ENCODE measurements at places on chromosomes 16 and 17.
A peak's percentile ranks its signal among the peaks of the same experiment; 100 is the strongest.

DNA sequence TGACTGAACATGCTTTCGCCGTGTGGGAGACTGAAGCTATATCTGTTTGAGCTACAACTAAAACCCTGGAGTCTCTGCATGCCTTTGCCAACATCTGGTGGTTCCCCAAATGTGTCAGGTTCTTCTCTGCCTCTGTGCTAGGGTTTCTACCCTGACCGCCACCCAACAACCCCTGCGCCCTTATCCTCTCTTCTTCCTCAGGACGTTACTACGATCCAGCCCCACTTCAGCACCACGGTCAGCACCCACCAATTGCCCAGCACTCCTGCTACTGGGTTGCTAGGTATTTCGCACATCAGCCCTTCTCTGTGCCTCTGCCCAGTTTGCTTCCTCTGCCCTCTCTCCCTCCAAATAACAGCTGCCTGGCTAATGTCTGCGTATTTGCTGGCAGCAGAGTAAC is 106.3 kb upstream of the HSBP1 start:
- DNase-seq: no peak

GRCh38 chr16:22014271-22014873 is 6.5 kb downstream of the MOSMO start:
- no peak for DNase-seq

- DNase-seq: no peak
These were observed 11.8 kb upstream of the STAC2 start for GRCh38 chr17:39237586-39237985.

DNA sequence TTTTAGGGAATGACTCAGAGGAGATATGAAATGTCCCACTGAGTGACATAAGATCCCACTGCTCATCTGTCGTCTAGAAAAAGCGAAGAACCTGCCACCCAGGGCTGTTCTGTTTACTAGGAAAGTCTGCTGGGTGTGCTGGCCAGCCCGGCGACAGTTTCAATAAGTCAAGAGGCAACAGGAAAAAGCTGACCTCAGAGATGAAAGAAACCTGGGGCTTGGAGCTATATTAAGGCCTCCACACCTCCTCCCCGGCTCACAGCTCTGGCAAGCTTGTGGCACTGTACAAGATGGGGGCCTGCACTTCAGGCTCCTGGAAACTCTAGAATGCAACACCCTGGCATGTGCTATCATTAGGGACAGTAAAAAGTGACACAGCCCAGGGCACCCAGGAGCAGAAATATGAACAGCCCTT is 10.6 kb downstream of the ZFHX3 start:
- DNase-seq: no peak

DNA sequence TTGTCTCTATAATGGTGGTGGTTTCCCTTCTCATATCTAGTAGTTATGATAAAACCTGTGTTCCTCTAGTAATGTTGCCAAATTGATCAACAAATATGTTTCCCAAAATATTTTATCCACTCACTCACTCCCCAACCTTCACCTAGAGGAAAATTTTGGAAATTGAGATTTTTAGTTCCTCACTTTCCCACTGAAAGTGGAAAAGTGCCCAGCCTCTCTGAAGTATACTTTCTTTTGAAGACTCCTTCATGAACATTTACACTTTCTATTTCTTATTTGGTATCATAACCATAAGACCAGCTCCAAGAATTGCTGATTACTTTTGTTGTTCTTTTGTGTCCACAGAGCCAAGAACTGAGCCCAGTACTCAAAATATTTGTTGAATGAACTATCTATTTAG is 5.1 kb upstream of the CENPV start:
- no peak for DNase-seq

DNA sequence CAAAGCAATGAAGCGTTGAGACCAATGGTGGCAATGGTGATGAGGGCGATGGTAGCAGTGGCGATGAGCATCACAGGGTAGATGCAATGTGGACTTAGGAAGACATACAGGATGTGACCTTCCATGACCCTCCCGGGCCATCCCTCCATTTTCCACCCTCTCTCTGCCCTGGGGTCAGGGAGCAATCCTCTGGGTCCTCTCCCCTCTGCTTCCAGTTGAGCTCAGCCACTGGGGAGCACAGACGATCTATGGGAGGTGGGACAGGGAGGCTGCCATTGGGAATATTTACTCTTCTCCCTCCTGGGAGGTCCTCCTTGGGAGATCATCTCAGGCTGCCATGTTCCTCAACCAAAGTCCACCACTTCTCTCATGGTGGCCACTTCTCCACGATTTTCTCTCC is 260.7 kb upstream of the FOXF1 start:
- DNase-seq: no peak

GRCh38 chr16:48503779-48504178 is 106.2 kb downstream of the N4BP1 start:
- no peak for DNase-seq

DNA sequence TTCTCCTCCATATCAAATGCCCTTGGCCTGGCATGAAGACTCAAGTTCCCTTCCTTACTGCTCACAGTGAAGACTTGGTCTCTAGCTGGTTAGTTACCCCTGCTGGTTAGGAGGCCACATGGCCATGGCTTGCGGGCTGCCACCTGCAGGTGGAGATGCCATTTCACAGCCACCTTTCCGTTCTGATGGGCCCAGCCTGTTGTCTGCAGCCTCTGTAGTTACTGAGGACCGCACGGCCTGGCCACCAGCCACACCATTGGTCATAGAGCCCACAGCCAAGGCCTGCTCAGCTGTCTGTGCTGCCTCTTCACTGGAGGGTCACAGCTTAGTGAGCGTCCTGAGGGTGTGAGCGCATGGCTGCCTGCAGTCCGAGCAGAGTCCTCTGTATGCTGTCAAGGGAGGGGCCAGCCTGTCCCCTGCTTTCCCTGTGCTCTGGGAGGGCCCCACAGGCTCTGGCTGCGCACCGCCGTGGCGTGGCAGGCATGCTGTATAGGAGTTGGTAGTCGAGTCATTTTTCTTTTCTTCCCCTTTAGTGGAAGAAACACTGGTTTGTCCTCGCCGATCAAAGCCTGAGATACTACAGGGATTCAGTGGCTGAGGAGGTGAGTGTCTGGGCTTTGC is 59.2 kb downstream of the PLD6 start:
- no peak for DNase-seq

- no peak for DNase-seq
These were observed 10.8 kb downstream of the TBC1D26 start for GRCh38 chr17:15742921-15743320.

DNA sequence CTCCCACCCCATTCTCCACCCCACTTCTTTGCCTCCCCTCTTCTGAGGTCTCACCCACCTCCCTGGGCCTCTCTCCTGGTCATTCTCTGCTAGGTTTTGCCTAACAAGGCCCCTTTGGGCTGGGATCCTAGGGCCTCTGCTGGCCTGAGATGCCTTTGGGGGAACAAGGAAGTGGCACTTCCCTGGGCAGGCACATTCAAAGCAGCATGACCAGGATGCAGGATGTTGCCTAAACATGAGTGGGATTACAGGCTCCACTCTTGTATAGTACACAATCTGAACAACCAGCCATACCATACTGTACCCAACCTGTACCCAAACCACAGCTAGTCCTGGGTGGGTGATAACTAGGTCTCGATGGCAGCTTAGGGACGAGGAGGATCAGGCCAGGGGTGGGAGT is 9.0 kb downstream of the GALK1 start:
- DNase-seq: no peak

DNA sequence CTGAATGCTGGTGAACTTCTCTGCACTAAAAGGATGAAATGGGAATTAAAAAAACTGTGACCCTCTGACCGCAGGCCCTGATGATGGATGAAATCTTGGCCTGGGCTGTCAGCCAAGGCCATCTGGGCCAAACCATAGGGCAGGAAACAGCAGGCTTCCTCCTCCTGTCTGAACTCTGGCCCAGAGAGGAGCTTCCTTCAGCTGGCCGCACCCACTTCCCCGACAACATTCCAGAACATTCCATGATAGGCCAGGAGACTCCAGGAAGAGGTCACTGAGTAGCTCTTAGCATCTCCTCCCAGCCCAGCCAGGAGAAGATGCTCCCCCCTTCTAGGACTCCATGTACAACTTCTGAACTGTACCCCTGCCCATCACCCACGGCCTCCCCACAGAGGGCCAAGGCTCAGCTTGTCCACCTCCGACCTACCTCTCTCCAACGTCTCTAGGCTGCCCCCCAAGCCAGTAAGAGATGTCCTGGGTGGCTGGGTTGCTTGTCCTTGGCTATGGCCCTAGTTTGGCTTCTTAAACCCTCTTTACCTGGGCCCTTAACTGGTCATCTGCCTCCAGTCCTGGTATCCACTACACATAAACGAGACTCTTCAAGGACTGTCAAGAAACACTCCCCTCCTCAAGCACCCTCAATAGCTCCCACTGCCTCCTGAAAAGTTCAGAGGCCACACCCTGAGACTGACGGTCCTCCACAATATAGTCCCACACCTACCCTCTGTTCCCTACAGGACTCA is 1.7 kb downstream of the RPH3AL start:
- DNase-seq: no peak

DNA sequence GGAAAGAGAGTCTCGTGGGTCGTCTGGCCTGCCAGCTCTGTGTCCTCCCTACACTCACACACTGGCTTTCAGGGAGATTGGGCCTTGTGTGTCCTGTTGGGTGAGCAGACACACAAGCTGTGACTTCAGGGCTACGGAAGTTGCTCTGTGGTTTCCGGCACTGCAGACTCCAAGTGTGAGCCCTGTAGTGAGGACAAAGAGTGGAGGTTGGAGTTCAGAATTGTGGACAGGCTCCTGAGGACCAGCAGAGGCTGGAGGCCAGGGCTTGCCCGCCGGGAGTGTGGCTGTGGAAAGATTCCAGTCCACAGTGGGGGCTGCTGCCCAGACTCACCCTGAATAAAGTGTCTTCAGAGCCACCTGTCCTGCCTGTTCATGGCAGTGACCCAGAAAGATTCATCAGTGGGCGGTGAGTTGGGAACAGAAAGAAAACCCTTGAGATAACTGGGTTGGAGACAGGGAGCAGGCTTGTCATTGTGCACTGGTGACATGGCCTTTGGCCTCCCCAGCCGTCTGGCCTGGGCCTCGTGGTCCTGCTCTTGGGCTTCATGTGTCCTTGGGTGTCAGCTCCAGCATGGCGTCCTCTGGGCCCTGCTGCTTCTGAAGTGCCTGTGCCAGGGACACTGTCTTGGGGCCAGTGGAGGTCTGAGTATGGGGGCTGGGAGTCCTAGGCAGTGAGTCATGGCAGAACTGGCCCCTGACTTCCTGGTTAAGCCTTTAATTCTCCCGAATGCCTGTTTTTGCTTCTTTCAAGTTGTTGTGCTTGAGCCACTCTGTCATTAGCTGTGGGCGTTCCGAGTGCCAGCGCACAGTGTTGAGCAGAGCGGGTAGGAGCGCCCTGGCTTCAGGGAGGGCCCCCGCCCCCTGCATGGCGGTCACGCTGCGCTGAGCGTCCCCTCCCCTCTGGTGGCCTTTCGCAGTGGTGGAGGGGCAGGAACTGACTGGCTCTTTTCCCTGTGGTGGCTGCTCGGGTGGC is 19.9 kb upstream of the ZNF750 start:
- peak; percentile 85 for DNase-seq

DNA sequence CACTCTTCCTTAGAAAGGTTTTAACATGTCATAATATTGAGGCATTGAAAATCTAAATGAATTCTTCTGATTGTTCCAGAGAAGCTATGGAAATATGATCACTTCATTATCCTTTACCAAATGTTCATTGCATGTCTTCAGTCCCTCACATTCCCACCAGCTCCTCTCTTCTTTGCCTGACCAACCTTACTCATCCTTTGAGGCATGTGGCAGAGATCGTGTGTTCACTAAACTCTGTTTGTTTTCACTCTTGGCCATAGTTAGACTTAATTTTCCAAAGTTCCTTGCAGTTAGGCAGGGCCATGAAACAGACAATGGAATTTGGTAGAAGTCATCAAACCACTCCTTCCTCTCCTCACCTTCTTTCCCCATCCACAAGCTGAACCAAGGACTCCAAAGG is 266.5 kb upstream of the HSBP1 start:
- DNase-seq: no peak

DNA sequence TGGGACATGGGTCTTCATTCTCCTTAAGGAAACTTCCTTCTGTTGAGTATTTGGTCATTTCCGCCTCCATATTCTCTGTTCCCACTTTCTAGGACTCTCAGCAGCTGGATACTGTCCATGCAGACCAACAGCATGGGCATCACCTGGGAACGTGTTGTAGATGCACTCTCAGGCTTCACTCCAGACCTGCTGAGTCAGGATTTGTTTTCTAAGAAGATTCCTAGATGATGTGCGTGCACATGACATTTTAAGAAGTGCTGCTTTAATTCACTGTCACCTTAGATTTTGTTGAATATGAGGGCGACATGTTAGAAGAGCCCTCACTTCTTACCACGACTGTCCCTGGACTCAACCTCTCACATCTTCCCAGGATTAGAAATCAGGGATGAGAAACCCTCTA is 10.0 kb upstream of the SDK2 start:
- DNase-seq: no peak

DNA sequence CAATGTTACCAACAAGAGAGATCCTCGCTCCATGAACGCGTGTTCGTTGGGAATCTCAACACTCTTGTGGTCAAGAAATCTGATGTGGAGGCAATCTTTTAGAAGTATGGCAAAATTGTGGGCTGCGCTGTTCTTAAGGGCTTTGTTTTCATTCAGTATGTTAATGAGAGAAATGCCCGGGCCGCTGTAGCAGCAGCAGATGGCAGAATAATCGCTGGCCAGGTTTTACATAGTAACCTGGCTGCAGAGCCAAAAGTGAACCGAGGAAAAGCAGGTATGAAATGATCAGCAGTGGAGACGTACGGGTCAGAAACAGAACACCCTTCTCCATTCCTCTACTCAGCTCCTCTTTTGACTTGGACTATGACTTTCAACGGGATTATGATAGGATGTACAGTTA is 13.3 kb downstream of the SOCS1 start:
- DNase-seq: no peak

GRCh38 chr16:47920709-47921108 is 235.1 kb downstream of the ABCC12 start:
- no peak for DNase-seq

- no peak for DNase-seq
These were observed 72.9 kb upstream of the PMFBP1 start for GRCh38 chr16:72244853-72245252.

DNA sequence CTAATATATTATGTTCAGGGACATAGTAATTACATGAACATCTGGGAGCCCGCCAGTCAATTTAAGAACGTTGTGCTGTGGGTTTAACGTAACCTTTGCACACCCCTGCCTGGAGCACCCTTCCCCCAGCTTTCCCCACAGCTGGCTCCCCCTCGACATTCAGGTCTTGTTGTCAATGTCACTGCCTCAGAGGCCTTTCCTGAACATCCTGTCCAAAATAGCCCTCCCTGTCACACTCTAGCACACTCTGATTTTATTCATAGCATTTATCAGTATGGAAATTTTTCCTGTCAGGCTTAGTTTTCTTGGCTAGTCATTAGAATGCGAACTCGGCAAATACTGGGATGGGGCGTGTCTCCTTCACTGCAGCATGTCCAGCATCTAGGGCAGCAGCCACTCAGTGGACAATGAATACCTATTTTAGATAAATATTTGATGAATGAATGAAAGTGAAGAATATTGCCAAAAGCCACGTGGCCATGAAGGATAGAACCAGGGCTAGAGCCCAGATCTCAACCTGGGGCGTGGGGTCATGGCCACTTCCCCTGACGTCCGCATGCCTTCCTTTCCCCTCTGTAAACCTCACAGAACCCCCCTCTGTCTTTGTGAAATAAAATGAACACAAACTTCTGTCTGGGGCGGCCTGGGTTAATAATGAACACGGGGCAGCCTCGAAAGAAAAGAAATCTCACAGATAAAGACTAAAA is 10.5 kb downstream of the PIK3R6 start:
- DNase-seq: no peak

Measured in T-helper 2 cell treated with Interferon-gamma antibody and Interleukin-4, amounts not matched to agents 5 μg/mL and 100 μg/mL, for 36 hours (primary cell).